NCI-H2081 (cell line): ENCODE measurements at places on chromosomes 6 and 20.

GRCh38 chr6:13303668-13304017 is 24.7 kb downstream of the TBC1D7 start:
- no peak for DNase-seq

DNA sequence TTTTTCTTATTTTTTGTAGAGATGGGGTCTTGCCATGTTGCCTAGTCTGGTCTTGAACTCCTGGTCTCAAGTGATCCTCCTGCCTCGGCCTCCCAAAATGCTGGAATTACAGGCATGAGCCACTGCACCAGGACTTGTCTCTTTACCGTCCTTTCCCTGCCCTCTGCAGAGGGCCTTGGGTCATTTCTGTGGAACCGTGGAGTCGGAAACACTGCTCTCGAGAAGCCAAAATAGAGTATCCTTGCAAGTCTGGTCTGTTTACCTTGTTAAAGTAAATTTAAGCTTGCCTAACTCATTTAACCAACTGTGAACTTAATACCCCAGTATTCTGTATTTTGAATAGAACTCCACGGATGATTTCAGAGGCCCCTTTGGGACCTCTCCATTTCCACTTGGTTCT is 51.4 kb downstream of the KDM1B start:
- DNase-seq: no peak

- peak; percentile 78 for DNase-seq
Observed at GRCh38 chr20:1437235-1437904, 29.3 kb downstream of the NSFL1C start.

DNA sequence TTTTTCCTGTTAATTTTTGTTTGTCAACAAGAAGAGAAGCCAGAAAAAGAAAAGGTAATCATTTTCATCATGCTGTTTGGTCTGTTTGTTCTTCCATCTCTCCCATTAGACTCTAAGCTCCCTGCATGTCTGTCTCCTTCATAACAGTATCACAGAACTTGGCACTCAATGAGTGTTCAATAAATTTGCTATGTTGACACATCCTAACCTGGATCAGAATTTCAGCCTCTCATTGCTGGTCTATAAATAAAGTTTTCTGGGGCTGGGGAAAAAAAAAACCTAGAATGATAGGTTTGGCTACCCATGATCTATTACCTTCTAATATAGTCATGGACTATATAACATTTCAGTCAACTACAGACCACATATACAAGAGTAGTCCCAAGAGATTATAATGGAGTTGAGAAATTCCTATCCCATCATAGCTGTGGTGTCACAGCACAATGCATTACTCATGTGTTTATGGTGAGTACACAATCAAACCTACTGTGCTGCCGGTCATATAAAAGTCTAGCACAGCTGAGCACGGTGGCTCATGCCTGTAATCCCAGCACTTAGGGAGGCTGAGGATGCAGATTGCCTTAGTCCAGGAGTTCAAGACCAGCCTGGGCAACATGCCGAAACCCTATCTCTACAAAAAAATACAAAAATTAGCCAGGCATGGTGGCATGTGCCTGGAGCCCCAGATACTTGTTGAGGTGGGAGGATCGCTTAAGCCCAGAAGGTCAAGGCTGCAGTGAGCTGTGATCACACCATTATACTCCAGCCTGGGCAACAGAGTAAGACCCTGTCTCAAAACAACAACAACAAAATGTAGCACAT is 5.9 kb downstream of the NUDT3 start:
- DNase-seq: no peak

DNA sequence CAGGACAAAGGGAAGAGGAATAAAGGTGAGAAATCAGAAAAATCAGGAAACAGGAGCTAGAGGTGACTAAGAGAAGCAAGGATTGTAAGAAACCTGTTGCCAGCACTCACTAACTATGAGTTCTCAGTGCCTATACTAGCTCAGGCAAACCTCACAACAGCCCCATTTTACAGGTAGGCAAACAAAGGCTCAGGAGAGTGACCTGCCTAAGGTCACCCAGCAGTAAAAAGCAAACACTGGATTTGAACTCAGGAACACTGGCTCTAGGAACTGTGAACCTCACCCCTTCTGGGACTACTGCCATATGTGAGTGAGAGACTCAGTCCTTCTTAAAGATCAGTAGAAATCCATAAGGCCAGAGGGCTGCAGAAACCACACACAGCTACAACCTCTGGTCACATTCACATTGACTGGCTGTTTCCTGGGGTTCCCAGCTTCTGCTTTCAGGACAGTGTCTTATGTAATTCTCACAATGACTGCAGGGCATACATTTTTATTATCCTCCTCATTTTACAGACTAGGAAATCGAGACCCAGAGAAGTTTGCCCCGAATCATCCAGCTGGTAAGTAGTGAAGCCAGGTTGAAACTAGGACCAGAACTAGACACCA is 80.7 kb upstream of the MAFB start:
- no peak for DNase-seq

GRCh38 chr6:44797746-44798145 is 410.2 kb downstream of the CDC5L start:
- DNase-seq: no peak

DNA sequence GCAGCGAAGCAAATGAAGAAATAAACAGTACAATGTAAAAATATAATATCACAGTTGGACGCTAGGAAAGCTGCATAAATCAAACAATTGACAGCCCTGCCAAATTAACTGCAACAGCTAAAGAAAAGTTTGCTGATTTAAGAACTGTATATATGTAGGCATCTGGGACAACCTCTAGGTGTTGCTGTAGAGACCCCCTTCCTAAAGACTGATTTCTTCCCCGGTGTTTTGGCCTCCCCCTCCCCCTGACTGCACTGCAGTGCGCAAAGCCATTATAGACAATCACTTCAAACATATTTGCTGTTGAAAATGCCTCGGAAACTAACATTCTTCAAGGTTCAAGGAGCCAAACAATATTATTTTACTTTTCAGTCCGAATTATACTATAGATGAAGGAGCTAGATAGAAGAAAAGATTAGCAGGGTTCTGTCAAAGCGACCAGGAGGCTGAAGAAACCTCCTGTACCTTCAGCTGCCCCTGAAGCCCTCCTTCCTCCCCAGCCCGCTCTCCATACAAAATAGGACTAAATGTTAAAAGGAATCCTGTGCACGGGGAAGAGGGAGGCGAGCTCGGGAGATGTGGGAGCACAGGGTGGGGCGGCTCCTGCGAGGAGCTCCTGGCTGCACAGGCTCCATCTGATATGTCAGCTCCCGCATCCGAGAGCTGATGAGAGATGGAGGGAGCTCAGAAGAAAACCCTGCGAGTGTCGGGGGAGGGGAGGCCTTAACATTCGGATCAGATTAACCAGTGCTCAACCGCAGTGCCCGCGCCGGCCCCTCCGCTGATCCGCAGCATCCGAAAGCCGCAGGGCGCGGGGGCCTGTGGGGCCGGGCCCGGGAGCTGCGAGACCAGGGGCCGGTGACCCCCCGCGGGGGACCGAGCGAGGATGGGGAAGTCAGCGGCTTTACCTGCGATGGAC is 822 bp downstream of the ELOVL4 start:
- peak; percentile 13 for DNase-seq

DNA sequence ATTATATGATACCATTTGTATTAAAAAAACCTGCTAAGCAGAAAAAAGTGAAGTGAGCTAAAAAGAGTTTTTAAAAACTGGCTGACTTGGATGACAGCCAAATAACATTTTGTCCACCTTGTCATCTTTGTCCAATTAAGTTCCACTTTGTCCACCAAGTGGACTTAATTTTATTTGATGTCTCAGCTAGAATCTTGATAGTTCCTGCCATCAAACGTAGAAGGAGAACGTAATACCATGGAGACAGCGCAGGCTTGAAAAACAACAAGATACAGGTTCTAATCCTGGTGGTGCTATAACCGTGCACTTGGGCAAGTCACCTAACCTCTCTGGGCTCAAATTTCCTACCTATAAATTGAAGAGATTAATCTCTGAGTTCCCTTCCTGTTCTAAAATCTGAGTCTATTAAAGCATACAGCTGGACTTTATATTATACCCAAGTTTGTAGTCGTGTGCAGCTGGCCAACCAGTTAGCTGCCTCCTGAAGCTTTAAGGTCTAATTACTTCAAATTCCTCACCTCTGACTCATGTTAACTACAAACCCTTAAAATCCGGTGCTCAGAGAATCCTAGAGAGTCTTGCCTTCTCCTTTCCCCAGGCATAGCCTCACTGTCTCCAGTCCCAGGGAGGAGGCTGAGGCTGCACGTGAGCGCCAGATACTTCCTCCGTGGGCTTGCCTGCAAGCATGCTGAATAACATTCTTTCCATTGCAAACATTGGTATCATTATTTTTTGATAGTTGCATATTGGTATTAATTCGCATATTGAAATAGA is 16.8 kb downstream of the TMEM244 start:
- DNase-seq: no peak

GRCh38 chr6:79372757-79373156 is 138.3 kb upstream of the HMGN3 start:
- no peak for DNase-seq

DNA sequence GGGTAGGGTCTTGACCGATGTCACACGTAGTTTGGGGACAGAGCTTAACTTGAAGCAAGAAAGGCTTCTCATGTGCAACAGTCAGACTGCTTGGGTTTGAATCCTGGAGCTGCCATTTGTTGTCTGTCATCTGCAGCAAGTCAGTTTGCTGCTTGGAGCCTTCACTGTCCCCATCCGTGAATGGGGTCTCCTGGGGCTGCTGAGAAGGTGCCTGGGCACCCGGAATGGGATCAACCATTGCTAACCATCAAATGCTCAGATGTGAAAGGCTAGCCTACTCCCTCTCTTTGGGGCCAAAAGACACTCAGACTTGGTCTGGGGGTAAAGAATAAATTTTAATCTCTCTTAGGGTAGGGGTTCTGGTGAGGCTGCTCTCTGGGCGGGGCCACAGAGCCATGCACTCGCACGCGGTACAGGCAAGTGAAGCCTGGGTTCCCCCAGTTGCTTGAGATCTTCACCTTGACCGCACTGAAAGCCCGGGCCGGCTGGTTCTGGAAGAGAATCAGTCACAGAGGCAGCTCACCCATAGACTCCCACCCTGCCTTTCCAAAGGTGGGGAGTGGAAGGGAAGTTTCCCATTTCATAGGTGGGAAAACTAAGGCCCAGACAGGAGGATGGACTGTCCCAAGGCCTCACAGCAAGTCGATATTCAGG is 20.6 kb downstream of the SUN5 start:
- DNase-seq: no peak

DNA sequence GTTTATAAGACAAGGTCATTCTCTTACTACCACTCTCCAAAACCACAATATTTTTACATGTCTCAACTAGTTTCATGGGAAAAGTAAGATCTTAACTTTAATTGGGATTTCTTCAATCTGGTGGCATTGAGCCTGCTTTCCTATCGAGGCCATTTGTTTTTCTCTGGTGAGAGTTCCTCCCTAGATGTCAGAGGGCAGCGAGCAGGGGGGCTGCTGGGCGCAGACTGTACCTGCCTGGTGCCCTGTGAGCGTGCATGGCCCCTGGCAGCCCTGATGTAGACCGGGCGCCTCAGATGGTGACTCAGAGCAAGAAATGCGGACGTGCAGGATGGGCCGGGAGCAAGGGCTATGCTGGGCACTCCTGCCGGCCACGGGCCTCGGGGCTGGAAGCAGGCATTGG is 27.2 kb downstream of the ERMARD start:
- DNase-seq: no peak

GRCh38 chr20:53735536-53736050 is 142.0 kb upstream of the ZNF217 start:
- no peak for DNase-seq

GRCh38 chr6:128036808-128037570 is 136.1 kb upstream of the THEMIS start:
- no peak for DNase-seq

GRCh38 chr6:134436950-134437349 is 119.0 kb upstream of the SGK1 start:
- no peak for DNase-seq

- no peak for DNase-seq
Observed at GRCh38 chr6:89361171-89361570, 8.6 kb upstream of the UBE2J1 start.

DNA sequence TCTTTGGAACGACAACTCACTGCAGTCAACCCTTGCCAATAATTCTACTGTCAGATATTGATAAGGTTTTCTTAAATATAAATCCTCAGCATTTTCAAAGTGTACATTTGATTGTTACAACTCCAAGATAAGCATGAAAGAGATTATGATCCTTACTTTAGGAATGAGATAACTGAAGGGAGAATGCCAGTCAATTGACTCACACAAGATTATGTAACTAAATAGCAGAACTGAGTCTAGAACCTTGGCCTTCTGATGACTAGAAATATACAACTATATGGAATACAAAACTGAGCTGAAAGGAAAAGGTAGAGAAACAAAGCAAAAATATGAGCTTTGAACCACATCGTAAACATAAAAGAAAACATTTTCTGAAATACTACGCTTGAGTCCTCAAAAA is 26.9 kb upstream of the STXBP5 start:
- DNase-seq: no peak

DNA sequence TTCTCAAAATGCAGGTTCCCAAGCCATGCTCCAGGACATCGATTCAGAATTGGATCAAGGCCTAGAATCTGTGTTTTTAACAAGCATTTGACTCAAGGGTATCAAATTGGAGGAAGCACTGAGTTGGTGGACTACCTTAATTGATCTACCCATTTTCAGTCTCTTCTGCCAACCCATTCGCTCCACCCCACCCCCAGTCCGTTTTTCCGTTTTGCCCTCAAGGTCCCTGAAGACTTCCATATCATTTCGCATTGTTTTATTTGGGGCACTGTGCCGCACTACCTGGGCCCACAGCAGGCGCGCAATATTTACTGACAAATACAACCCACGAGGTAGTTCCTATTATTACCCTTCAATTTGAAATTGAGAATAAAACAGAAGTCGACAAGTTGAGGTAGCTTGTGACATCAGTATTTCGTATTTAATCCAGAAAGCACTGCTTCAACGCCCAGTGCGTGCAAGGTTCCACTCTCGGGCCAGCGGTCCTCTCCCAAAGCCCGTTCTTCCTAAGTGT is 557 bp upstream of the DHX35 start:
- peak; percentile 7 for DNase-seq
